ENCODE measurements at places on chromosomes 13 and 19.

DNA sequence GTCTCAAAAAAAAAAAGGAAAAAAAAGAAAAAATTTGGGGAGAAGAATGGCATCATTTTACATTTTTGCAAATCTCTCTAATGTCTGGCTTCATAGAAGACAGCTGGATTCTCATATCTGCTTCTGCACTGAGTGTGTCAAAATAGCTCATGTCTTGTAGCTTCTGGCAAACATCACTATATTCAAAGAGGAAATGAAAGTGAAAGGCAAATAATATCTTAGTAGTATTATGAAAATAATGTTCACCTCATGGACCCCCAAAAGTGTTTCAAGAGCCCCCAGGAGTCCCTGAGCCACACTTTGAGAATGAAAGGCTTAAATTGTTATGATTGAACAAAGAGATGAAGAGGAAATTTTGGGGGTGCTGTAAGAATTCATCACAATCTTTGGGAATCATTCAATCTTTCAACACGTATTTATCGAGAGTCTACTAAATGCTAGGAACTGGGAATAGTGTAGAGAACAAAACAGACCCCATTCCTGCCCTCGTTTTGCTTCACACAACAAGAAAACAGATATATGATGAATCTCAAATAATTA is 1.2 kb upstream of the SLC6A16 start:
- no peak for DNase-seq

- no peak for DNase-seq
Measured at GRCh38 chr19:15396436-15396835, 16.8 kb upstream of the AKAP8 start.

- no peak for DNase-seq
Measured at GRCh38 chr19:441213-441836, 19.5 kb downstream of the SHC2 start.

DNA sequence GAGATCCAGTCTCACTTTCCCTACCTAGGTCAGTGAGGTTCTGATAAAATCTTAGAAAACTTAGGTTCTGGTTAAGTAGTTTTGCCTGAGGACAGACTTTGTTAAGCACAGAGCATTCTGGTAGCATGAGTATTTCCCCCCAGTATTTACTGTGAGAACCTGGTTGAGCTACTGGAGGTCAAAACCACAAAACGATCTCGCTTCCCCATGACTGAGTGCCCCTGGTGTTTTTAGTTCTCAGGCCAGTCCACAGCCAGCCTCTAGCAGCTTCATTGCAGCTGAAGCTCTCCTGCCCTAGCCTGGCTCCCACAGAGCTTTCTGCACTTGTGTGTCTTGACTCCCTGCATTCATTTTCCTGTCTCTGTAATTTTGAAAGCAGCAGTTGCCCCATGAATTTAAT is 1138.2 kb downstream of the UQCRFS1 start:
- DNase-seq, result no peak

GRCh38 chr19:17775991-17776803 is 18.7 kb upstream of the B3GNT3 start:
- no peak for DNase-seq

GRCh38 chr13:104477261-104477660 is 1411.0 kb upstream of the SLC10A2 start:
- DNase-seq, result no peak

DNA sequence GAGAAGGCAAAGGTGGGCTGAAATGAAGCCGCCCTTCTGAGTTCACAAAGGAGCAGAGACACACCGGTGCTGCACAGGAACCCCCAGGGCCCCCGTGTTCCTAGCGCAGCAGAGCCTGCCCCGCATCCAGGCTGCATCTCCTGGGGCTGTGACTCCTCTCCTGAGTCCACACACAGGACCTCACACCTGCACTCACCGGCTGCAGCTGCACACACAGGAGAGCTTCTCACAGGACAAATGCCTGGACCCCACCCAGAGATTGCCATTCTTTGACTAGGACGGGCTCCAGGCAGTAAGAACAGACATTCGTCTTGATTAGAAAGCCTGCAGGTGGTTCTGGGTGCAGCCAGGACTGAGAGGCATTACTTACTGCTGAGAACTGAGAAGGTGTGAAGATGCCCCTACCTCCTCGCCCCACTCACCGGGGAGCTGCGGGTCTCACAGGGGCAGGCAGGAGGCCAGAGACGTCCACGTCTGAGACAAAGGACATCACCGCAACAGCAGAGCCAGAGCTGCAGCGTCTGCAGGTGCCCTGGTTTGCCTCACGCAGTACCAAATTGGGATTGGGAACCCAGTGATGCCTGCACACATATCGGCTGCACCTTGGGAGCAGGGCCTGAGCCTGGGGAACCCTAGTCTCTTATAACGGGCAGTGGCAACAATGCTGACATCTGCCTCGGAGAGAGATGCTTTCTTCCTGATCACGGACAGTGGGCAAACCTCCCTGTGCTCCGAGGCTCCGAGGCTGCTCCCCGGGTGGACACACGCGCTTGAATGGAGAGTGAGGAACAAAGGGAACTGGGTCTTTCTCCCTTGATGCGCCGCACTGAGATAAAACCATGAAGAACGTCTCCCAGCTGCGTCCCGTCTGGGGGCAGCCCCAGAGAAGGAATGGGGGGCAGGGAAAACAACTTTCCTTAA is 50.4 kb downstream of the RASA3 start:
- no peak for DNase-seq

DNA sequence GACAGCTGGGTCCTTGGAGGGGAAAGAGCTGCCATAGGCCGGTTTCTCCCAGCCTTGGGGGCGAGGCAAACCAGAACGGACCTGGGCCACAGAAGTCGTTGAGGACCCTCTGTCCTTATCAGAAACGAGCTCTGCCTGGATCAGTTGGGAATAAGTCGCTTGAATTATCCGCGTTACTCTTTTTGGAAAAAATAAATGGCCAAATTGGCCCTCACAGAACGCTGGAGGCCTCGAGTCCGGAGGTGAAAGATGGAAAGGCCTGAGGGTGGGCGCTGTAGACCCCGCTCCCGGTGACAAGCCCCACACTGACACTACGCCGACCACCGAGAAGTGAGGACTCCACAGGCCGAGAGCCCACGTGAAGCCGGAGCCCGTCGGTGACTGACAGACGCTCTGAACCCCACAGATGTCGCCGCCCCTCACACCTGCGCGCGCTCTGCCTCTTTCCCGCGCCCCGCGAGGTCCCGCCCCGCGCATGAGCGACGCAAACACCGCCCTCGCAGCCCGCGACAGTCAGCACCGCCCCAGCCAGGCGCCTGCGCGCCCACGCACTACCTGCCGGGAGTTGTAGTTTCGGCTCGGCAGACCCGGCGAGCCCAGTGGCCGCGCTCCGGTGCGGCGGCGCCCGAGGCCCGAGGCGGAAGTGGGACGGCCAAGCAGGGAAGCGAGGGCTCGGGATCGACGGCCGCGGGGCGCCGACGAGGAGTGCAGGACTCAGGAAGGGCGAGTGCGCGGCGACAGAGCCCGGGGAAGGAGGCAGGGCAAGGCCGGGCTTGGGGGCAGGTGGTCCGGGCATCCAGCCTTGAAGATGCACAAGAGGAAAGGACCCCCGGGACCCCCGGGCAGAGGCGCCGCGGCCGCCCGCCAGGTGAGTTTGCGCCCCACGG is at the start of the genes BRME1 and CC2D1A:
TSS of gene BRME1 (minus strand) at position 484 of the 887 bp plus-strand sequence. CDS start 1,225 bp downstream, outside the sequence.
TSS of gene CC2D1A (plus strand) at position 568 of the 887 bp plus-strand sequence. CDS start at position 809, 241 bp downstream.
- DNase-seq, result peak; percentile 93

DNA sequence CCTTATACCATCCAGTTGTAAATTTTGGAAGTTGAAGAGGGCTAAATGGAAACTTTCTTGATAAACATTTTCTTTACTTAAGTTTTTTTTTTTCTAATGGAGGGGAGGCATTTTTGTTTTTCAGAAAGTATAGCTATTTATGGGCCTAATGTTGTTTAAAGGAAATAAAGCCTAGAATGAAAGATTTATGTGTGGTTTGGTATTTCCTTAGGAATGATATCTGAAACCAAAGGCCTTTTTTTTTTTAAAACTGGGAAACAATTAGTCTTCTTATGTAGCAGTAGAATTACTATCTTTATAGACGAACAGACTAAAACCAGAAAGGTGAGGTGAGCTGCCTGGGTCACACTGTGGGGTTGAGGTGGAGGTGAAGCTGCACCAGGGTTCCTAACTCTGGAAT is 80.1 kb downstream of the ESD start:
- no peak for DNase-seq

DNA sequence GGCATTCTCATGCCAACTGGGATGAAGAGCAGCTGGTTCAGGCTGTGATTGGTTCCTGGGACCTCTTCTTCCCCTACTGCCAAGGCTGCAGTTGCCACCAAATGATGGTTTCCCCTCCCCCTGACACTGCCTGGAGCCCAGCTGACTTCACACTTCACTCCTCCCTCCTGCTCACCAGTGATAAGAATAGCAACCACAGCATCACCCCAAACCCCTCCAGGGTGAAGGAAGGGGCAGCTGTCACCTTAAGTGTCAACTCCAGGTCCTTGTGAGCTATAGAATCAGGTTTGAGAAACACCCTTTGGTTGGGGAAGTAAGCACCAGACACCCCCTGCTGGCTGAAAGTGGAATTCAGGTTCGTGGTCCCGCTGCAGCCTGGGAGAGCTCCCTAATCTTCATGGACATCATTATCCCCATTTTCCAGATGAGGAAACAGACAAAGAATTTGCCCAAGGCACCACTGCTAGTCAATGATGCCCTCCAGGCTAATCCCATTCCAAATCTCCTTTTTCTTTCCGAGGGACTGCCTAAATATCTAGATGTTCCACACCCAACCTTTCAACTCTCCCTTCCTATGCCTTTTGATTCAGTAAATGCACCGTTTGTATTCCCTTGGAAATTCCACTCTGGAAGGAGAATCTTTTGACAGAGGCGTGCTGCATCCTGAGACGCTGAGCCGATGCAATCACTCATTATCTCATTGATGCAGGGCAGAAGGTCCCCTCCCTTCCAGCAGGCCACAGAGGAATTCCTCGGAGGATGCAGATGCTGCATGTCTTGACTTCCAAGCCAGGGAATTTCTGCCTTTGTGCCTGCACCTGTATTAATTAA is 50.6 kb upstream of the UQCRFS1 start:
- peak; percentile 26 for DNase-seq

- no peak for DNase-seq
Measured at GRCh38 chr13:94063848-94064247, 415.6 kb downstream of the DCT start.

- DNase-seq, result no peak
Measured at GRCh38 chr19:55297267-55297666, 13.5 kb downstream of the BRSK1 start.

DNA sequence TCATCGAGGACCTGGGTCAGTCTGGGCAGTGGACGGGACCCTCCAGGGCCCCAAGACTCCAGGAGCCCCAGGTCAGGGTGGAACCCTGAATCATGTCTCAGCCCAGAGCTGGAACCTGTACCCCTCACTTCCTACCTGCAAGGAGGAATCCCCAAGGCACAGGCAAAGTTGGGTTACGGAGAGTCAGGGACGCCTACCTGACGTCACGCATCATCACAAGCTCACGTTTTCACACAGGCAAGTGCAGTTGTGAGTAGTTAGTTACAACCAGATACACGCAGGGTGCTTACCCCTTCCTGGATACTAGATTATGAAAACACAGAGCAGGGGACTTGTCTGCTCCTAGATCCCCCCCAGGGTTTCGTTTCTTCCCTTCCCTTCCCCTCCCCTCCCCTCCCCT is 1.9 kb downstream of the RETN start:
- no peak for DNase-seq

GRCh38 chr13:113981194-113981605 is 7.3 kb upstream of the C13orf46 start:
- no peak for DNase-seq

GRCh38 chr13:92187378-92187989 is 789.1 kb downstream of the GPC5 start:
- no peak for DNase-seq

- DNase-seq, result peak; percentile 88
Measured at GRCh38 chr19:18044825-18045304, 36.9 kb downstream of the ARRDC2 start.

GRCh38 chr19:53947624-53948023 is 15.1 kb upstream of the CACNG8 start:
- DNase-seq, result no peak

GRCh38 chr13:47594833-47595232 is 406.2 kb downstream of the SUCLA2 start:
- no peak for DNase-seq

DNA sequence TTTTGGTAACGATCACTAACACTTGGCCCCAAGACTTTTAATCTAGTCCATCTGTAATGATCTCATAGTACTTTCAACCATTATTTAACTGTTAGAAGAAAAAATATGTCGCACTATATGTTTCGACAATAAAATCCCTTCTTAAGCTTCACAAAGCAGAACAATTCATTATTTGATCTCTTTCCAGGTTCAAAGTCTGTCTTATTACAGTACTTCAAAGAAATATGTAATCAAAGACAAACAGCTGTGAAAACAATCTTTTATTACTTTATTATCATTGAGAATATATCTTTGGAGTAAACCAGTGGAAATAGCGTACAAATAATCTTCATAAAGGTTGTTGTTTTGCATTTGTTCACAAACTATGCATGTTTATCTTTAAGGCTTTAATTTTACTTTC is 93.5 kb downstream of the DACH1 start:
- DNase-seq, result no peak

DNA sequence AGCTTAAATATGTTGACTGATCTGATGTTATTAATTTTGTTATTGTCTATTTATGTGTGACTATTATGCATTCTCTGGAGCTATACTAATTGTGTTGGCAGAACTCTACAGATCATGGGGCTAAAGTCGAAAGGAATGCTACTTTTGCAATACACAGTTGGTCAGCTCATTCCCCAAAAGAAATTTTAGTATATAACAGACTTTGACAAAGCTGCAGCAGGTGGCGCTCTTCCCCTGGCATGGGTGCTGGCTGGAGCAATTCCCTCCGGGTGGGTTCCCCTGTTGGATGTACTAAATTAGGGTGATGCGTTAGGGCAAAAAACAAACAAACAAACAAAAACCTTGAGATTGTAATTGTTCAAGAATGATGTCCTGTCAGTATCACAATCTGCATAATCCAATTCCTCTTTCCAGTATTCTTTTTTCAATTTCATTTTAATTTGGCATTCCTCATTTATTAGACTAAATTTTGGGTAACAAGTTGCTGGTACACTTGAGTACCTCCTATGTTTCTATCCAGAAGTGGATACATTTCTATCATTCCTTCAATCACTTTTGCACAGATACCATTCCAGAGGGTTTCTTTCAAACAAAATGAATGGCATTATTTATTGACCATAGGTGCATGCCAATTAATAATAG is 322.8 kb upstream of the EDNRB start:
- DNase-seq, result no peak

DNA sequence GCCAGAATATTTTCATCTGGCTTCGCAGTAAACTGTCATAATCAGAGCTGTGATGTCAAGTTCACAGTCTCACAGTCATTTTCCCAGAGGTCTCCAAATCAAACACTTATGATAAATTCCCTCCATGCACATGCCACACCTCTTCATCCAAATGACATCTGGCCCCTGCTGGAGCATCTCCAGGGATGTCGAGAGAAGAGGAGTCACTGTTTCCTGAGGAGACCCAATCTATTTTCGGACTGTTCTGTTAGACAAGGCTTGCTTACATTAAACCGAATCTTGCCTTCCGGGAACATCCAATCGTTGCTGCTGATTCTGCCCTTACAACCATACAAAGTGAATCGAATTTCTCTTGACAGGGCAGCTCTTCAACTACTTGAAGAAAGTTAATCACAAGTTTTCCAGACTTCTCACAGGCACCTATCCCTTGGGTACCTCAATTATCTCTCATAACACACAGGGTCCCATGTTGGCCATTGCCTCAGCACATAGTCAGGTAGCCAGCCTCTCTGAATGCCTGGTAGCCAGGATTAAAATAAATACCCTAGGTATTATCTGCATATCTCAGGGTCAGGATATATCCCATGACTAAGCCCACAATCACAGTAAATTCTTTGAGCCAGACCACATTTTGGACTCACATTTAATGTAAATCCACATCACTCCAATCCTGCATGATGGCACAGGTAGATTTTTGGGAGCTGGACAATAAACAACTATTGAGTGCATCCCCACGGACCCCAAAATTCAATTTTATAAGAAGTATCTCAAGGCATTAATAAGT is 182.5 kb downstream of the ABCC4 start:
- no peak for DNase-seq
